ENCODE measurements at places on chromosomes 11 and 22. TPM values are rescaled to one million over a fixed set of nuclear protein-coding genes. Genes with fewer than 3 reads are reported as not detected.

The KRTAP5-3 gene
- not detected for total RNA-seq

The CPT1B gene
- 68.2 TPM for total RNA-seq

The C11orf71 gene
- 9.3 TPM for total RNA-seq

The AIFM3 gene
- 0.93 TPM for total RNA-seq

The HORMAD2 gene
- 0.21 TPM for total RNA-seq

- peaks cover 24% of the 10 kb centered on the region for H3K4me1 ChIP-seq
- no peaks in the 10 kb centered on the region for H3K27me3 ChIP-seq
- peaks cover 39% of the 10 kb centered on the region for H3K36me3 ChIP-seq
- H3K4me3 ChIP-seq: no peak overlapping the region
- no peak overlapping the region for H3K27ac ChIP-seq
These were observed 36.7 kb upstream of the ADSL start for GRCh38 chr22:40309631-40310030.

- no peak overlapping the region for H3K27ac ChIP-seq
- DNase-seq: no peak
- H3K4me1 ChIP-seq: no peaks in the 10 kb centered on the region
- H3K27me3 ChIP-seq: no peaks in the 10 kb centered on the region
These were observed 50.4 kb upstream of the C11orf87 start for GRCh38 chr11:109371444-109372176.

- peaks cover 4% of the 10 kb centered on the region for H3K36me3 ChIP-seq
- DNase-seq: no peak
- peaks cover 3% of the 10 kb centered on the region for H3K27me3 ChIP-seq
- no peak overlapping the region for H3K4me3 ChIP-seq
- H3K27ac ChIP-seq: no peak overlapping the region
These were observed 5.7 kb upstream of the TNFRSF13C start for GRCh38 chr22:41932353-41932752.

DNA sequence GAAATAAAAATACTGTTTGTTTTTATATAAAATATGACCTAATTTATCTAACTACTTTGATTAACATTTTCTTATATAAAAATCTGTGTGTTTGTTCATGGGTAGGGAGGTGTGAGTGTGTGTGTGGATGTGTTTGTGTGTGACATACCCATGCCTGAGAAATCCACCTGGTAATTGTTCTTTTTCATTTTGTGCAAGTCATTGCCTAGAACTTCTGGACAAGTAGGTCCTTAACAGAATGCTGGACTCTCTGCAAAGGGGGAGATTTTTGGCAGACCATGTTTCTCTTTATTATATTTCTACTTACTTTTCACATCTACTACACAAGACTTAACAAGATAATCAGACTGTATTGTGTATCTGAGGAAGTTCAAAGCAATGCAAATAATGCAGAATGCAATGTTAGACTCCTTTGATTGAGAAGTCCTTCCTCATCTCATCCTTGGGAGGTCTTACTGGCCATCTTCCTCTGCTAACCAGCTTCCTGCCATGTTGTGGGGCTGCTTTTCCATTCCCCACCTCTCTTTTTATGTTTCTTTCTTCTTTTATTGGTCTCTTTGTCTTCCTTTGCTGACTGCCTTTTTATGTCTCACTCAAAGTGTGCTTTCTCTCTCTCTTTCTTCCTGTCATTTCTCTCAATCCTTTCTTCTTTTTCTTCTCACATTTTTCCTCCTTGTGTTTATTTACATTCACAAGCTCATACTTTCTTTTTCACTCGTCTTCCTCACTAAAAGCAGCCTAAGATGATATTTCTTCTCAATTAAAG is 1017.0 kb upstream of the CNTN5 start:
- no peak overlapping the region for H3K4me3 ChIP-seq
- DNase-seq: no peak
- H3K36me3 ChIP-seq: no peaks in the 10 kb centered on the region

DNA sequence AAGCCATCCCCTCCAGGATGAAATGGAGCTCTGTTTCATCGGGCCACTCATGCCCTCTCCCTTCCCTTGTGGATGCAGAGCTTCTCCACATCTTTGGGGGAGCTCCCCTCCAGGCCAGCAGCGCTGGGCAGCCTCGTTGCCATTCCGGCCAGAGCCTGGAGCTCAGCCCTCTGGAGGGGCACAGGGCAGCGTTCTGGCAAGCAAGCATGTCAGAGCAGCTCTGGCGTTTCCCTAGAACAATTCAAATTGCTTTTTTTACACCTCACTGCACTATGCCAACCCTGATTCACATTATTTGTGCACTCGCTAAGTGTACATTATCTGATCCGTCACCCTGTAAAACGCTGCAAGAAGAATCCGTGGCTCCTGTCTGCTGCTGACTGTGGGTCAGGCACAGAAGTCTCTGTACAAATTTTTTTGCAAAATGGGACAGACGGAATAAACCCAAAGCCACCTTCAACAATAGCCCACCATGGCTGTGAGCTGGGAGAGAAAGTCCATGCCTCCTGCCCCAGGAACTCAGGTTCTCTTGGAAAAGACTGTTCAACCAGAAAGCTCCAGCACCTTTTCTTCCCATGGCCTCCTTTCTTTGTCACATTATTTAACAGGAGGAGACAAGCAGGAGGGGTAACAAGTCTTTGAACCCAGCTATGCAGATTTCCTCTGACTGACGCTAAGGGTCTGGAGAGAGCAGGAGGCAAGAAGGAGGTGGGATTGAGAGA is 139.5 kb upstream of the CADM1 start:
- no peak for DNase-seq
- H3K27ac ChIP-seq: no peak overlapping the region
- no peaks in the 10 kb centered on the region for H3K36me3 ChIP-seq
- H3K4me1 ChIP-seq: no peaks in the 10 kb centered on the region

- no peak overlapping the region for H3K4me3 ChIP-seq
- DNase-seq: no peak
- no peaks in the 10 kb centered on the region for H3K27me3 ChIP-seq
- H3K36me3 ChIP-seq: no peaks in the 10 kb centered on the region
- no peaks in the 10 kb centered on the region for H3K4me1 ChIP-seq
- H3K27ac ChIP-seq: no peak overlapping the region
These were observed 379.3 kb downstream of the INSC start for GRCh38 chr11:15493921-15494620.

DNA sequence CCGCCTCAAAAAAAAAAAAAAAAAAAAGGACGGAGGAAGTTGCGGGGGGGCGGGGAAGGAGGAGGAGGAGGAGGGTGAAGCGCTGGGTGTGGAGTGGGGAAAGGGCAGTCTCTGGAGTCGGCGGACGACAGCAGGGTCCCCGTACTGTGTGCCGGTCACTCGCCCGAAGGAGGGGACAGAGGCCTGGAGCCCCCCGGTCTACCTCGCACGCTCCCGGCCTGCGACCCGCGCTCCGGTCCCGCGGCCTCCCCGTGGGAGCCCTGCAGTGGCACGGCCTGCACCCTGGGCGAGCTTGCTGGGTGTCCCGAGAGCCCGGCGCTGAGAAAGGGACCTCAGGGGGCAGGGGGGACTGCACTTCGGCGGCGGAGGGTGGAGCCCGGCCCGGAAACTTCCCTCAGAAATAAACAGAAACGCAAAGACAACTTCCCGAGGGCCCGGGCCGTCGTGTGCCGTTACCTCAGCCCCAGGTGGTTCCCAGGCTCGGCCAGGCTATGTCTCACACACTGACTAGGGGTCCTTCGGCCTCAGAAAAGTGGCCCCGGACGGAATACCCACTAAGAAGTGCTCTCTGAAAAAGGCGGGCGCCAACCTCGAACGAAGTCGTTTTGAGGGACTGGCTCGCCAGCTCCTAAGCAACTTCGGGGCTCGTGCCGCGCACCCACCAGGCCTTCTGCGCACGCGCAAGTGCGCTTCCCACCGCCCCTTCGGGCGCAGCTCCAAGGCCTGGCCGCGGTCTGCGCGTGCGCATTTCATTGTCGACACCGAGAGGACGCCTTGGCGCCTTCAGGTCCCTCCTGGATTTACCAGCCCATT is at the start of gene MAJIN:
TSS of gene MAJIN (minus strand) at position 688 of the 813 bp plus-strand sequence. CDS start 12,703 bp downstream, outside the sequence.
- peak; percentile 77 for DNase-seq
- H3K27ac ChIP-seq: peak within 1 kb of the TSS; percentile 60
- peak within 1 kb of the TSS; percentile 57 for H3K4me3 ChIP-seq
- no peaks in the 10 kb centered on the region for H3K36me3 ChIP-seq
- H3K4me1 ChIP-seq: peaks cover 31% of the 10 kb centered on the region

DNA sequence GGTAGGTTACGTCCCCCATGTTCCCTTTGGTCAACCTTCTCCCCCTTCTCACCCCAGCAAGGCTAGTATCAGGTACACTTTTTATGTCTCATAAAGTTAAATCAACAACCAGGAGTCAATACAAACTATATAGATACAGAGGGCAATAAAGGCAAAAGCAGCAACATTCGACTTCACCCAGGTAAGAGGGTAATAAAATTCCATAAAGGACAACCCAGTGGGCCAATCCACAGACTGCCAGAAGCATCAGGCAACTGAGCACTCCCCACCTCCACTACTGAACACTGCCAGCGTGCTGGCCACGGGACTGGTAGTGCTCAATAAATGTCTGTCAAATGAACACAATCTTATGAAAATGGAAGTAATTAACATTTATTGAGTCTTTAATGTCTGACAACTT is 5.1 kb upstream of the MS4A18 start:
- H3K4me1 ChIP-seq: no peaks in the 10 kb centered on the region
- H3K27ac ChIP-seq: no peak overlapping the region
- H3K27me3 ChIP-seq: no peaks in the 10 kb centered on the region
- DNase-seq: no peak
- no peak overlapping the region for H3K4me3 ChIP-seq

DNA sequence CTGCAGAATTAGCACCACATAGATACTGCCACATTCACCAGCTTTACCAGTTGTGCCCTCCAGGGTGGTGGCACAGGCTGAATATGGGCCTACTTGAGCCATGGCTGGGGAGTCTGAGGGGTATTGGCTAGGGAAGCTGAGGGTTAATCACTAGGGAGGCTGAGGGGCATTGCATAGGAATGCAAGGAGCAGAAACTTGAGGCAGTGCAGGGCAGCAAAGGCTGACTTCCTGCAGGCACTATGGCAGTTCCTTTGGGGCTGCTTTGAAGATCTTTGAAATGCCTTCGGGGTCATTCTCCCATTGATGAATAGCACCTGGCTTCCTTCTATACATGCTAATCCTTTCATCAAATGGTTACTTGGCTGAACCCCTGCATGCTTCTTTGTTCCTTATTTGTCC is 171.5 kb downstream of the RCN1 start:
- H3K27ac ChIP-seq: no peak overlapping the region
- no peak overlapping the region for H3K4me3 ChIP-seq
- no peak for DNase-seq
- H3K4me1 ChIP-seq: no peaks in the 10 kb centered on the region
- no peaks in the 10 kb centered on the region for H3K36me3 ChIP-seq
